ENCODE measurements at places on chromosomes 7 and 10. TPM values are rescaled to one million over a fixed set of nuclear protein-coding genes. Genes with fewer than 3 reads are reported as not detected.

DNA sequence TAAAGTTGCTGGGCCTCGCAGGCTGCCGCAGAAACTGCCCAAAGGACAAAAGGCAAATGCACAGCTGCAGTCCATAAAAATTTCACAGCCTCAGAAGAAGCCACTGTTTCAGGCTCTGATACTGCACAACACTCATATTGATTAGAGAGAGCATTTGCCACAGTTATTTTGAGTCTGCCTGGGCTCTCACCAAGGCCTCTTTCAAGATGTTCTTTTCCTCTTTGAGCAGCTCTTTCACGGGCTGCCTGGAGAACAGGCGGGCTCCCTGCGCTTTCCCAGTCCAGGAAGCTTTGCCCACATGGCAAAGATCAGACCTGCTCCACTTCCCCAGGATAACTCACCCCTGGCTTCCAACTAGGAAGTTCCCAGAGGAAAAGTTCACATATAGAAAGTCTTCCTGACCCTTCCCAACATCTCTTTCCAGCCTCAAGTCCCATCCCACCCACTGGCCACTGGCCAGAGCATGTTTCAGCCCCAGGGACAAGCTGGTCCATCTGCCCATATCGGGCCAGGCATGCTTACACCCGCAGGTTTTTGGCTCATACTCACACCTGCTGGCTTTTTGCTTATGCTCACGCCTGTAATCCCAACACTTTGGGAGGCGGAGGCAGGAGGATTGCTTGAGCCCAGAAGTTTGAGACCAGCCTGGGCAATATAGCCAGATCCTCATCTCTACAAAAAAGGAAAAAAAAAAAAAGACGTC lies 3.3 kb downstream of the SLIT1 start:
- H3K27me3 ChIP-seq: peaks cover 35% of the 10 kb centered on the region
- no peak for DNase-seq
- H3K36me3 ChIP-seq: no peaks in the 10 kb centered on the region
- H3K4me3 ChIP-seq: no peak overlapping the region
- H3K4me1 ChIP-seq: no peaks in the 10 kb centered on the region

TRPV6 gene
- 0.63 TPM for total RNA-seq

DNA sequence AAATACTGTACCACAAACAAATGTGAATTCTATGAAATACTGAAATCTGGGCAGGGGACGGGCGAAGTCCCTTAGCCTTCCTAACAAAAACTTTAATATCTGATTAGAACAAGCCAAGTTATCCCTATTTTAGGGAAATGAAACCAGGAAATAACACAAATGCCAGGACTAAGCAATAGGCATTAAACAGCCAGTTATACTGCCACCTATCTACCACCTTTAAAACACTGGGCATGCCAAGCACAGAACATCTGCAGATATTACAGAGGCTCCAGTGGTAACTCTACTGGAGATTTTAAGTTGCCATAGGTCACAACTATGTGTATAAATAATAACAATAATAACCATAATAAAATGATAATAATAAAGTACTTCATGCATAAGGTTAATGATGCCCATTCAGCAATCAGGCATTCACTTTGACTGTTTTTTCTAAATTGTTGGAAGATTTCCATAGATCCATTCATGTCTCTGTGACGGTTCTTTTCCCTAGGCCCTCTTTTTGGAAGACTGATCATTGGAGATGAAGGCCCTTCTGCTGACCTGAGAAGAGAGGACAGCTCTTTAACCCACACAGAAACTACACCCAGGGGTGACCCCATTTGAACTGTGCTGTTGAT lies 195.7 kb downstream of the CACNA2D1 start:
- no peak overlapping the region for H3K4me3 ChIP-seq
- no peak overlapping the region for H3K27ac ChIP-seq
- no peaks in the 10 kb centered on the region for H3K4me1 ChIP-seq
- H3K36me3 ChIP-seq: no peaks in the 10 kb centered on the region
- peak; percentile 35 for DNase-seq

TMEM213 gene
- total RNA-seq: not detected

DNA sequence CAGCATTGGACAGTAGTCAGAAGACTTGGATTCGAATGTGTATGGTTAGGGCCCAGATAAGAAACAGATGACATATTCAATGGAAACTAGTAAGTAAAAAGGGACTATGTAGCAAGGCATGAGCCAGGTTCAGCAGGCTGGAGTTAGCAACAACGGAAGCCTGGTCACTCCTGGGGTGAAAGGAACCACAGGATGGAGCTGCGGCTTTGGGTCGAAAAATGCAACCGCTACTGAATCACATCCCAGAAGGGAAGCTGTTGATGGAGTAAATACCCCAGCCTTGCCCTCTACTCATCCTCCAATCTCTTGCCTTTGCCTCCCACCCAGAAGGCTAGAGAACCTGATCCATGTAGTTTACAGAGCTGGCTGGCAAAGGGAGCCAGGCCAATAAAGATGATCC lies 37.5 kb upstream of the EGR2 start:
- H3K27me3 ChIP-seq: no peaks in the 10 kb centered on the region
- no peak overlapping the region for H3K4me3 ChIP-seq
- H3K27ac ChIP-seq: no peak overlapping the region
- DNase-seq: no peak

DNA sequence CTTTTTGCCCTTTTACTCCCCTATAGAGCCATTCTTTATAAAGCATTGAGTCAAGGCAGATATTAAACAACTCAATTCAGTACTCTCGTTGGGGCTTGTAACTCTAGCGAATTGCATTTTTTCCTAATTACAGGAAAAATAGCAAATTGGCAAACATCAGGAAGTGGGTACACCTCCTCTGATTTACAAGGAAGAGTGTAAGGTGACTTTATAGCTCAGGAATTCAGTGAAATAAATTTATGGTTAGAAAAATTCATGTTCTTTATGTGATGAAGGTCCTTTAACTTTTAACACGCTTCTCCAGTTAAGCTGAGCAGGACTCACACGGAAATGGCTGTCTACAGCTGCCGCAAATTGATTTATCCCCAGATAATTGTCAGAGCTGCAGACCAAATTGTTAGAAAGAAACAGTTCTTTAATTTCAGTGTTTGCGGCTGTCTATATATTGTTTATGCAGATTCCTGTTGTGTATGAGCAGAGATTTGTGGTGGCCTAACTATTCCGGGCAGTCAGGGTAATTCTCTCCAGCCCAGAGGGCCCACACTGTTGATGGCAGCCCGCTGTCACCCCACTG lies 151.1 kb upstream of the MKI67 start:
- no peak overlapping the region for H3K4me3 ChIP-seq
- H3K27ac ChIP-seq: no peak overlapping the region
- no peak for DNase-seq
- peaks cover 43% of the 10 kb centered on the region for H3K27me3 ChIP-seq
- no peaks in the 10 kb centered on the region for H3K36me3 ChIP-seq
- no peaks in the 10 kb centered on the region for H3K4me1 ChIP-seq

VAX1 gene
- 0.98 TPM for total RNA-seq

CFAP58 gene
- 0.26 TPM for total RNA-seq

- H3K4me1 ChIP-seq: no peaks in the 10 kb centered on the region
- no peak overlapping the region for H3K27ac ChIP-seq
- no peaks in the 10 kb centered on the region for H3K36me3 ChIP-seq
These were observed 8.6 kb upstream of the CRYGN start for GRCh38 chr7:151448261-151449252.

- DNase-seq: no peak
- no peak overlapping the region for H3K27ac ChIP-seq
- H3K36me3 ChIP-seq: no peaks in the 10 kb centered on the region
- no peak overlapping the region for H3K4me3 ChIP-seq
- H3K27me3 ChIP-seq: no peaks in the 10 kb centered on the region
These were observed 179.2 kb downstream of the CCDC3 start for GRCh38 chr10:12822126-12822892.

ETV1 gene
- 20.6 TPM for total RNA-seq

- peak; percentile 42 for DNase-seq
- H3K36me3 ChIP-seq: no peaks in the 10 kb centered on the region
- no peak overlapping the region for H3K4me3 ChIP-seq
These were observed 12.7 kb upstream of the PDLIM1 start for GRCh38 chr10:95303535-95303934.

- H3K36me3 ChIP-seq: no peaks in the 10 kb centered on the region
- no peak overlapping the region for H3K4me3 ChIP-seq
- DNase-seq: no peak
- H3K4me1 ChIP-seq: no peaks in the 10 kb centered on the region
- no peak overlapping the region for H3K27ac ChIP-seq
These were observed 128.6 kb upstream of the KCTD7 start for GRCh38 chr7:66500087-66500486.

CADPS2 gene
- 7.5 TPM for total RNA-seq

PTPRZ1 gene
- total RNA-seq: not detected

GRID2IP gene
- total RNA-seq: not detected

DNA sequence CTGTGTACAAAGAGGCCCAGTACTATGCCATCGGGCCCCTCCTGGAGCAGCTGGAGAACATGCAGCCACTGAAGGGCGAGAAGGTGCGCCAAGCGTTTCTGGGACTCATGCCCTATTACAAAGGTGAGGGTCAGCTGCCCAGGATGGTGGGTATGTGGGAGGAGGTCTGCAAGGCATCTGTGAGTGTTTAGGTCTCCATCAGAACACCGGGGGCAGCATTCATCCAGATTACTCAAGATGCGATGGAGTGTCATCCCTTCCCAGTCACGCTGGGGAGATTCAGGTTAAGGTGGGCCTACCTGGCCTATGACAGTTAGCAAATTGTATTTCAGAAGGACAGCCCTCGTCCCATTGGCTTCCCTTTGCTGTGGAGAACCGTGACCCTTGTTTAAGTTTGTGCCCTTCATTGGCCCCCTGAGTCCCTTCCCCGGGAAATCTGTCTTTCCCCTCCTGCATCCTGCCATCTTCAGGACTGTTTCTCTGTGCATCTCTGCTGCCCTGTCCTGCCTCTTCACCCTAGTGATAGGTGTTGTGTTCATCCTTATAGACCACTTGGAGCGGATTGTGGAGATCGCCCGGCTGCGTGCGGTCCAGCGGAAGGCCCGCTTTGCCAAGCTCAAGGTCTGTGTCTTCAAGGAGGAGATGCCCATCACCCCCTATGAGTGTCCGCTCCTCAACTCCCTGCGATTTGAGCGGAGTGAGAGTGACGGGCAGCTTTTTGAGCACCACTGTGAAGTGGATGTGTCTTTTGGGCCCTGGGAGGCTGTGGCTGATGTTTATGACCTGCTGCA lies 9.8 kb downstream of the KCTD7 start:
- no peak overlapping the region for H3K27ac ChIP-seq
- no peak overlapping the region for H3K4me3 ChIP-seq
- H3K27me3 ChIP-seq: no peaks in the 10 kb centered on the region

GRCh38 chr7:51160411-51160810 lies 156.2 kb downstream of the COBL start:
- H3K4me1 ChIP-seq: no peaks in the 10 kb centered on the region
- no peak overlapping the region for H3K27ac ChIP-seq
- no peak for DNase-seq
- no peak overlapping the region for H3K4me3 ChIP-seq
- H3K36me3 ChIP-seq: no peaks in the 10 kb centered on the region
- no peaks in the 10 kb centered on the region for H3K27me3 ChIP-seq

GRCh38 chr7:65438598-65438997 lies 64.9 kb downstream of the ZNF92 start:
- peaks cover 41% of the 10 kb centered on the region for H3K4me1 ChIP-seq
- peak; percentile 92 for DNase-seq
- H3K27me3 ChIP-seq: no peaks in the 10 kb centered on the region
- no peak overlapping the region for H3K4me3 ChIP-seq
- H3K27ac ChIP-seq: peak overlapping the region; percentile 57
- no peaks in the 10 kb centered on the region for H3K36me3 ChIP-seq

SDK1 gene
- total RNA-seq: 4.8 TPM

AZGP1 gene
- not detected for total RNA-seq

- H3K27ac ChIP-seq: no peak overlapping the region
- no peaks in the 10 kb centered on the region for H3K4me1 ChIP-seq
- H3K27me3 ChIP-seq: no peaks in the 10 kb centered on the region
- DNase-seq: no peak
- no peak overlapping the region for H3K4me3 ChIP-seq
- H3K36me3 ChIP-seq: no peaks in the 10 kb centered on the region
These were observed 171.2 kb downstream of the ELMO1 start for GRCh38 chr7:37277513-37277912.

GRCh38 chr10:95343573-95343972 lies 52.8 kb upstream of the PDLIM1 start:
- no peaks in the 10 kb centered on the region for H3K27me3 ChIP-seq
- no peaks in the 10 kb centered on the region for H3K4me1 ChIP-seq
- no peak for DNase-seq
- no peak overlapping the region for H3K27ac ChIP-seq
- H3K36me3 ChIP-seq: no peaks in the 10 kb centered on the region

DNA sequence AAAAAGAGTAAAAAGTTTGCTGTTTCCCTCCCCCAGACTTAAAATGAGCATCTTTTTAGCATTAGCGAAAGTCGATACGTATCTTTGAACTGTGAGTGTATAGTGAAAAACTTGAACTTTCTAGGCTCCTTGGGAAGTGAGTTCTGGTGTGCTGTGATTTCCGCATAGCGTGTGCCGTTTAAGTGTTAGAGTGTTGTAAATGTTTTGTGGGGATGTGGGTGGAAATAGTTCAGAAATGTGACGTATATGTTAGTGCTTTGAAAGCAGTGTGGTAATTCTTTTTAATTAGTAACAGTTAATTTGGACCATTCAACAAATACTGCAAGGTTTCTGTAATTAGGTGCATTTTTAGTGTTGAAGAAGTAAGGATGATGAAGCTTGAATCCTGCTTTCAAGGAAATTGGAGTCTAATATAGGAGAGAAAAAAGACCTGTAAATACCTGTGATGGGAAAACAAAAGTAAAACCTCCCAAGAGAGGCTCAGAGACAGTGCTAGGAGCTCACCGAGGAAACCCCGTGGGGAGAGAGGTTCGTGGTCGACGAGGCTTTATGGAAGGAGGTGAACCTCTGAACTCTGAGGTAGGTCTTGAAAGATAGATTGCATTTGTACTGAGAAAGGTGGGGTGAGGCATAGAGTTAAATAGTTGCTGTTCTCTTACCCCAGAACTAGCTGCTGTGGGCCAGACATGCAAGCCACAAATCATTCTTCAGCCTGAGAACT lies 40.8 kb downstream of the RBM33 start:
- peaks cover 29% of the 10 kb centered on the region for H3K36me3 ChIP-seq
- no peak overlapping the region for H3K27ac ChIP-seq
- no peaks in the 10 kb centered on the region for H3K4me1 ChIP-seq
- H3K27me3 ChIP-seq: no peaks in the 10 kb centered on the region
- H3K4me3 ChIP-seq: no peak overlapping the region
- DNase-seq: no peak

DNA sequence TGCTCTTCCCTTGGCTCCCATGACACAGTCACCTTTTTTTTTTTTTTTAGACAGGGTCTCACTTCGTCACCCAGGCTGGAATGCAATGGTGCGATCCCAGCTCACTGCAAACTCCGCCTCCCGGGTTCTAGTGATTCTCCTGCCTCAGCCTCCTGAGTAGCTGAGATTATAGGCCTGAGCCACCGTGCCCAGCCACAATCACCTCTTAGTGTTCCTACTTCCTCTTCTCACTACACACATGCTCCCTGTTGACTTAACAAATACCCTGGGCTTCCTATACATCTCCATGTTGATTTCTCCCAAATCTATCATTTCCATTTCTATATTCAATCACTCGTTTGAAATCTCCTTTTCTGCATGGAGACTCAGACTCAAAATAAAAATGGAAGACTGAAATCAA lies 91.7 kb downstream of the CUBN start:
- no peaks in the 10 kb centered on the region for H3K27me3 ChIP-seq
- no peaks in the 10 kb centered on the region for H3K36me3 ChIP-seq
- no peak for DNase-seq
- no peak overlapping the region for H3K27ac ChIP-seq

GRCh38 chr7:102066476-102066875 lies 220.2 kb upstream of the SH2B2 start:
- peaks cover 18% of the 10 kb centered on the region for H3K4me1 ChIP-seq
- H3K36me3 ChIP-seq: peaks cover 6% of the 10 kb centered on the region
- no peak overlapping the region for H3K27ac ChIP-seq
- no peak overlapping the region for H3K4me3 ChIP-seq
- no peaks in the 10 kb centered on the region for H3K27me3 ChIP-seq

SEMA3C gene
- 28.0 TPM for total RNA-seq

NCF1 gene
- total RNA-seq: not detected
